Activated CD4-positive, alpha-beta T cell treated with anti-CD3 and anti-CD28 coated beads, Interleukin-2, amount 50 U/mL, for 24 hours (primary cell): ENCODE measurements at places on chromosomes 7 and 10.

DNA sequence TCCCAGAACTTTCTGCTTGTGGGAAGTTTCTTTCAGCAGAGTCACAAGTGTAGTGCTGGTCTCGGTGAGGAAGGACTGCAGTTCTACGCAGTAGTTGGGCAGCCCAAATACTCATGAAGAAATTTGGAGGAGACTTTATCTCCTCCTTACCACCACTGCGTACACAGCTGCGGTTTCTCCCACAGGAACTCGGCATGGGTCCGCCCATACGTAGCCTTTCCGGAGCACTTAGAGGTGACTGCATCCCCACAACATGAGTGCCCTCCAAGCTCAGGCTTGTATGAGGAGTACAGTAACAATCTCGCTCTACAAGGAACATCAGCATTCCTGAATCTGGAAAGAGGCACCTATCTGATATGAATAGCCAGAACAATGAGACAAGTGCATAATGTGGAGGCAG, 549.2 kb upstream of the SEMA3D start:
- DNase-seq: no peak

DNA sequence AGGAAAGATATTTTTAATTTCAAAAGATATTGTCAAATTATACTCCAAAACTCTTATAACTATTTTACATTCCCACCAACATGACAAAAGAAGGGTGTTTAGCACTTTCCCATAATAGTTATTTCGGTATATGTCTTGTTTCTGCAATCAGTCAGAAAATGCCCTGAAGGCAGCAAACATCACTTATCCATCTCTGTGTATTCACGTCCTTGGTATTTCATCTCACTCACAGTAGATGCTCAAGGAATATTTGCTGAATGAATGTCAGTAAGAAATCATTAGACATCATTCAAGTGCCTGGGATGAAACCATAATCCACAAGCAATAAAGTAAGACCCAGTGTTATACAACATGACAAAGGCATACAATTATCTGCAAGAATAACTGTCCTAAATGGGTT, 112.7 kb downstream of the GFRA1 start:
- no peak for DNase-seq

DNA sequence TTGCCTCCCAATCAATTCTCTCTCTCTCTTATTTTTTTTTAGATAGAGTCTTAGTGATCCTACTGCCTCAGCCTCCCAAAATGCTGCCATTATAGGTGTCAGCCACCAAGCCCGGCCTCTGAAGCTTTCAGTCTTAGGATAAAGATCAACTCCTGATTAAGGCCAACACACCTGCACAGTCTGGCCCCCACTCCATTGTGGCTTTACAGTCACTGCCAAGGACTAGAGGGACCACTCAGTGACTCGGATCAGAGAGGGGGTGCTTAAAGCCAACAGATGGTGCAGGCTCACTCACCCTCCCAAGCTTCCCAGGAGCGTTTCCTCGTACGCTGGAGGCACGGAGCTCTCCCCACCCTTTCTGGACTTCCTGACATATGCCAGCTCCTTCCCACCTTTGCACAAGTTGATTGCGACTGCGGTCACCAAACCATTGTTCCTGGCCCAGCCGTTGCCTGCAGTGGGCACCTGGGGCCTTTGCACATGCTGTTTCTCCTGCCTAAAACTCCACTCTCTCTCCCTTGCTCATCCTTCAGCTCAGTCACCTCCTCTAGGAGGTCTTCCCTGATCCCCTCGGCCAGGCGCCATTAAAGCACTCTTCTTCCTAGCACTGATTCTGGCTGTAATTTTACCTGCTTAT, 1.7 kb upstream of the CDH23 start:
- no peak for DNase-seq

DNA sequence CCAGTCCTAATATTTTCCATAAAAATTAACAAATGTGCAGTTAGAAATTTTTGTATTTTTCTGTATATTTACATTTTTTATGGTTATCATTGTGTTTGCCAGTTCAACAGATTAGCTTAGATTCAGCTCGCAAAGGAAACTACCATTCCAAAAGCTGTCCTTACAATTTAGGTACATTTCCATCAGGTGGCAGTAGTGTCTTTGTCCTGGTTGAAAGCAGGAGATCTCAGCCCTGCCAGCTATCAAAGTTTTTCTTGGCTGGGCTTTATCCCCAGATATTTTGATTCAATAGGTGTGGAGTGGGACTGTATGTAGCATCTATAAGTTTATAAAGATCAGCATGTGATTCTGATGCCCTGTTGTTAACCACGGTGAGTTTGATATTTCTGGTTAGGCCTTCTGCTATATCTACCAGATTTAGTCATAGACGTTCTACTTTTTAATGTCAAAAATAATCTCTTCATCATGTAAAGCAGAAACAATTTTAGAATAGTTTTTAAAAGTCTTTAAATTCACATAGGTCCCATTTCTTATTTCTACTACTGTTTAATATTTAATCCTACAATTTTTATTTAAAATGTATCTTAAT, 15.5 kb upstream of the ICA1 start:
- no peak for DNase-seq

DNA sequence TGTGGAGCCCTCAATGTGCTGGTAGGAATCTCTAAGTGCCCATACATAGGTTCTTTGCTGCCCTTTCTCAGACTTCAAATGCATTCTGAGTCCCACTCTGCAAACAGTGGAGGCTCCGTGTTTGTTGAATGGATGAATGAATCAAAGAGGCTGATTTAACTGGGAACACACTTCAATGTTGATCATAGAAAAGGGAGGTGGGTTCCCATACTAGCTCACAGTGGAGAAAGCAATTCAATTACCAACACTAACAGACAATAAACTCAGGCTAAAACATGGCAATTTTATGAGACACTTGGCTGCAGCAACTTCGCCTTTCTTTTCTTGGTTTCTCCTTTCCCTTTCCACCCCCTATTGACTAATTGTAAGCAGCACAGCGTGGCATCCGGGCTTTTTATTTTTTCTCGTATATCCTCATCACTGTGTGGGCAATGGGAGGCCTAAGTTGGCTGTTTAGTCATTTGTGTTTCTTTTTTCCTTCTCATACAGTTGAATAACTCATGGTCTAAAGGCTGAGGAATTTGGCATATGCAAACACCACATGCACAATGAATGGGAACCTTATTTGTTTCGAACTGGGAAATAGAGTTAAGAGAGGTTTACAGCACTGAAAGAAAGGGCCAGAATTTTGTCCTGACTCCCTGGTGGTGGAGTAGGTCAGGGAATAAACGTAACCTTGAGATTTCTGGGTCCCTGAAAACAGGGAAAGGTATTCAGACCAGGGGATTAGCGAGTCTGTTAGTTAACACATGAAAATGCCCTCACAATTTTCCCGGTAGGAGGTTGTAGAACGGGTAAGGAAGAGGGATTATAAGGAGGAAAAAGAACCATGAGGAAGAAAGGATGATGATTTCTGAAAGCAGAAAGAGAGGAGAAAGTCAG, 858.5 kb downstream of the KCNMA1 start:
- no peak for DNase-seq

DNA sequence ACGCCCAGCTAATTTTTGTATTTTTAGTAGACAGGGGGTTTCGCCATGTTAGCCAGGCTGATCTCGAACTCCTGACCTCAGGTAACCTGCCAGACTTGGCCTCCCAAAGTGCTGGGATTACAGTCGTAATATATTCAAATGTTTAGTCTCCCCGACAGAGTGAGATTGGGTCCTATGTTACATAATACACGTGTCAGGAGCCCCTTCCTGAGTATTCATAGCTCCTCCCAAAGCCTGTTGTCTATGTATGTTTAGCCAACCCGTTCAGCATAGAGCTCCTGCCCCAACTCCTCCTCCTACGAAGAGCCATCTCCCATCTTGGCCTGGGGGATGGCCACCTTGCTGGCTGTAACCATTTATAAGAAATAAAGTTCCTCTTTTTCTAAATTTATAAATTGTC, 2.7 kb upstream of the PPP2R2D start:
- DNase-seq: no peak

- DNase-seq: no peak
These were observed 385.3 kb upstream of the ADARB2 start for GRCh38 chr10:2122431-2123124.

GRCh38 chr10:127649642-127650041, 87.3 kb upstream of the FOXI2 start:
- no peak for DNase-seq

DNA sequence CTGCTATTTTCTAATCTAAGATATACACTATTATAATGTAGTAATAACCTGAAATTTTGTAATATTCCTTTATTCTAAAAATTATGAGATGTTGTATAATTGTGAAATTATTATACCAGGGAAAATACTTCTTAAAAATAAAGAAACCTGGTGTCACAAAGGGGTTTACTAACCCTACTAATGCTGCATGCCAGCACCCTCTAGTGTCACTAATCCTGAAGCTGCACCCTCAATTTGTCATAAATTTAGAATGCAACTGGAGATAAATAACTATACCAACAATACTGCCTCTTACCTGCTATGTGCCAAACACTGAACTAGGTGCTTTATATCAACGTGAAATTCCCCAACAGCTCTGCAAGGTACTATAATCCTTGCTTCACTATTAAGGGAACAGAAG, 30.8 kb downstream of the TM9SF3 start:
- no peak for DNase-seq

DNA sequence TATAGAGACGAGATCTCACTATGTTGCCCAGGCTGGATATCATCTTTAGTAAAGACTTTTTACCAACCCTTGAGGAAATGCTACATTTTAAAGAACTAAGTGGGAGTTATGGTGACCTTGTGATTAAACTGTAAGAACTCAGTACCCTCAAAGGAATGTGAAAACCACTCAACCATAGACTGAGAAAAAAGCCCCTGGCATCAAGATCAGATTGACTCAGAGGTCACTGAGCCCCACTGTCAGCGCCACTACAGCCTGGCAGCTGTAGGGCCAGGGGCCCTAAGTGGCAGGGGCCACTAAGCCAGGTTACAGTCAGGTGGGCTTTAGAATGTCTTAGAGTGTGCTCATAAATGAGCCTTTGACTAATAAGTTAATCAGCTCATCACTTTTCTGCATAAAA, 55.9 kb downstream of the APBB1IP start:
- DNase-seq: no peak

DNA sequence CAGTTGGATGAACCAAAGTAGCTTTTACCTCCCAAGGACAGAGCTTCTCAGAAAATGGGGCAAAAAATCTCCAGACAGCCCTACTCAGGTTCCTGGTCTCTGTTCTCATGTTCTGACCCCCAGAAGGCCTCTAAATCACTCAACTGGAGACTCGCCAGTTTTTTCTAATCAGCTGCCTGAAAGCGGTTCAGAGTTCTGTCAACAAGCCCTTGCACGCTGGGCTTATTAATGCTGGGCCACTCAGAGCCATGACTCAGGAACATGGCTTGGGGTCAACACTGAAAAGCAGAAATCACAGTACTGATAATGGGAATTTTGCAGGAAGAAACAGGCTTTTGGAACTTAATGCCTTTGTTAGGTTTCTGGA, 15.3 kb downstream of the ECHDC3 start:
- DNase-seq: no peak

- no peak for DNase-seq
These were observed 225.0 kb downstream of the CELF2 start for GRCh38 chr10:11242443-11243387.

- DNase-seq: no peak
These were observed 5.6 kb downstream of the IL2RA start for GRCh38 chr10:6056411-6057135.

DNA sequence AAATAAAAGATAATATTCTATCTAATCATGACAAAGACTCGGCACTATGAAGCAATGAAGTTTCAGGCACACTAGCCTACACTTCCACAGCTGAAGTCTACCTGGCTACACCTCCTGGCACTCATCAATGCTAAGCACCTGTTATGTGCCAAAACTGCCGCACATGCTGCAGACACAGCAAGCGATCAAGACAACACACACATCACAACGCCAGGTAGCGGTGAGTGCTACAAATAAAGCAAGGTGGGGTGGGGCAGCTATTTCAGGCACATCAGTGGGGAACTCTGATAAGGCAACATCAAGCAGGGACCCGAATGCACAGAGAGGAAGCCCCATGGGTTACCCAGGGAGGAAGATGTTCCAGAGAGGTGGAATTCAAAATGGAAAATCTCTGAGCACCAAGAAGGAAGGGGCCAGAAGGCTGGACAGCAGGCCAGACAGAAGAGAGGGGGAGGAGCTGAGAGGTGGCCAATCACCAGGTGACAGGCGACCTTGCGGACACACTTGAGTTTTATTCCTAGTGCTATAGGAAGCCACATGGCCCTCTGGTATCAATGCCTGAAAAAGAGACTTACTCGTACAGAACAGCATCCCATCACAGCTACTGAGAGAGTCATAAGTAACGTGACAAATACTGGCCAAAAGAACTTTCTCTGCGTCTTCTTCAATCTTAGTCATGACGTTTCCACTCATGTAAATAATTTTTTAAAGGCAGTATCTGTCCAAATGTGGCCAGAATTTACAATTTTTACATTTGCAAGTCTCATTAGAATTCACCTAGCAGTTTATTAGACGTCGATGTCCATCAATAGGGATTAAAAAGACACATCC, 8.0 kb downstream of the PSAP start:
- DNase-seq: no peak

- peak; percentile 16 for DNase-seq
These were observed 18.0 kb upstream of the RSU1 start for GRCh38 chr10:16835228-16835627.

GRCh38 chr7:30968294-30968693, 4.5 kb downstream of the GHRHR start:
- no peak for DNase-seq

DNA sequence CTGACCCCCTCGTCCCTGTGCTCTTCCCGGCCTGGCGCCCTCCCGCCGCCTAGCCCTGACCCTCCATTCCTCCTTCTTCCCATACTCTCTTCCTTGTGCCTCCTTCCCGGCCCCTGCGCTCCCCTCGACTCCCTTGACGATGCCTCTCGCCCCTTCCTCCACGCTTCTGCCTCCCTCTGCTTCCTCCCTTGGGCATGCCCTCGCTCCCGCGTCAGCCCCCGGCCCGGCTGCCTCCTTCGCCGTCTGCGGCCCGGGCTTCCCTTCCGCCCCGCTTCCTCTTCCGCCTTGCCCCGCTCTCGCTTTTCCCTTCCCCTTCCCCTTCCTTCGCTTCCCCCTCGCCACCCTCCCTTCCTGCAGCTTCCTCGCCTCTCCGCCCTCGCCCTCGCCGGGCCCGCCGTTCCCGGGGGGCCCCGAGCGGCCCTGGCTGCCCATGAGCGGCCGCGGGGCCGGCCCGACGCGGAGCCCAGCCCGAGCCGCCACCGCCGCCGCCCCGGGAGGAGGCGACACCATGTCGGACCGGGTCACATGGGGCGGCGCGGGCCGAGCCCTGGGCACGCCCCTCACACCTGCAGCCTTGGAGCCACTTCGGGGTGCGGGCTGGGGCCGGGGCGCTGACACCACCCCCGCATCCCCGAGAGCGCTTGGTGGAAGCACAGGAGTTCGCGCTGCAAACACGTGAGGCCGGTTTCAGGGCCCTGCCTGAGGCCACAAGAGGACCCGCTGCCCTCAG, at the start of gene FBXW4:
Gene FBXW4, minus strand, starts transcription at position 497 of the 730 bp plus-strand sequence. Its CDS starts 65 bp downstream, at position 432.
- peak; percentile 68 for DNase-seq

GRCh38 chr10:8136736-8137135, 82.2 kb downstream of the GATA3 start:
- no peak for DNase-seq
